ENCODE measurements at places on chromosomes 3 and 15.
A peak's percentile ranks its signal among the peaks of the same experiment; 100 is the strongest.

DNA sequence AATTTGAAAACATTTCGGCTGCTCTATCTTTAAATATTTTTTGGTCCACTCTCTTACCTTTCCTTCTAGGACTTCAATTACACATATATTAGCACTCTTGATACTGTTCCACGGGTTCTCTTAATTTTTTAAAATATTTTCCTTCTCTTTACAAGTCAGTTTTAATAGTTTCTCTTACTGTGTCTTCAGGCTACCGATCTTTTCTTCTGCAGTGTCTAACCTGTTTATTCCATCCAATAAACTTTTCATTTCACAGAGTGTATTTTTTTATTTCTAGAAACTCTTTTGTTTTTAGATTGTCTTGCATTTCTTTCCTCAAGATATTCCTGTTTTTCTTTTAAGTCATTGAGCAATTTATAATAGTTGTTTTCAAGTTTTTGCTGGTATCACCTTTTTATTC, 27.7 kb downstream of the TCF12 start:
- no peak for DNase-seq

GRCh38 chr3:12999147-13000140, 73.8 kb downstream of the IQSEC1 start:
- no peak for DNase-seq

DNA sequence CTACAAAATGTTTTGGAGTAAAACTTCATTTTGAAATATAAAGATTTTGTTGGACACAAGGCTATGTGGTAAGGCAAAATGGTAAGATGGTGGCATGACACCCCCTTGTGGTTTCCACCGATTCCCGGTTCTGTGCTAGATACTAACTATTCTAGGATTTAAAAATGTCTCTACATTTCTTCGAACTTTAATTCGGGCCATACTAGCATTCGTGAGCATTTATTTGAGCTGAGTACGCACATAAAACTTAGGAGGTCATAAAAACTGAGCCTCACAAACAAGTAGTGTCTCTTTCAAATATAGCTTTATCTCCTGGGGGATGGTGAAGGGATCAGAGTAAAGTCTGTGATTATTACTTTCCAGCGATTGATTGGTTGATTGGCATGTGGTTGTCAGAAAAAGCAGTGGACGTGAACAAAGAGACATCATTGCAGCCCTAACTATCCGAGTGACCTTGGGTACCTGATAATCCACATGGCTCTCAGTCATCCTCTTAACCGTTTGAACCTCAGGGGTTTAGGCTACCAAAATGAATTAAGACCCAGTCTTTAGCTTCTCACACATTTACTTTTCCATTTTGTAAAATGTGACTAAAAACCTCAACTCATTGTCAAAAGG, 1.1 kb upstream of the ZNF639 start:
- DNase-seq: no peak

DNA sequence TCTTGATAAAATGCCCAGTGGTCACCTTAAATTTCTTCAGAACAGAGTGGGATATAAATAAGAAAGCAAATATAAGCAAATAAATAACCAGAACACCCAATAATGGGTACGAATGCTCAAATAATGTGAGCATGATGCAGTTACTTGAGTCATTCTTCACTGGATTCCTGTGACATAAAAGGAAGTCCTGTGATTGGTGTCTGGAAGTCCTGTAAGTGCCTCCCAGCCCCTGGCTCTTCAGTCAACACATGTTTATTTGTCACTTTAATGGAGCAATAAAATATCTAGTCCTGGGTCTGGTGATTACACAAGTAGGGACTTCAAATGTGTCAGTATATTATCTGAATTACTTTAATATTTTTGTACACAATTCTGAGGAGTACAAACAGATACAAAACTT, 30.4 kb downstream of the TMEM212 start:
- no peak for DNase-seq

- DNase-seq: peak; percentile 3
Observed at GRCh38 chr3:120147072-120147871, 53.0 kb upstream of the GSK3B start.

DNA sequence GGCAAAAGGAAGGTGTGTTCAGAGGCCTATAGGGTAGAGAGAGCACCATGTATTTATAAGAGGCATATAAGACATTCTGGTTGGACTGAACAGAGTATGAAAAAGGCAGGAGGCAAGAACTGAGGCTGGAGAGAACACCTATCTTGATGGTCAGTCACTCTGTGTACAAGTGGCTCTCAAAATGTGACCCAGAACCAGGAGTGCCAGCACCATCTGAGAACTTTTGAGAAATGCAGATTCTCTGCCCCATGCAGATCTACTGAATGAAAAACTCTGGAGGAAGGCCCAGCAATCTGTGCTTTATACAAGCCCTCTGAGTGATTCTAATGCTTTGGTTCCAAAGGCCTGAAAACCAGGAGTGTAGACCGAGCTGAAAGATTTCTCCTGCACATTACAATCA, 324.0 kb upstream of the IL12A start:
- DNase-seq: no peak

- DNase-seq: no peak
Observed at GRCh38 chr3:138032567-138032966, 22.6 kb downstream of the CLDN18 start.

DNA sequence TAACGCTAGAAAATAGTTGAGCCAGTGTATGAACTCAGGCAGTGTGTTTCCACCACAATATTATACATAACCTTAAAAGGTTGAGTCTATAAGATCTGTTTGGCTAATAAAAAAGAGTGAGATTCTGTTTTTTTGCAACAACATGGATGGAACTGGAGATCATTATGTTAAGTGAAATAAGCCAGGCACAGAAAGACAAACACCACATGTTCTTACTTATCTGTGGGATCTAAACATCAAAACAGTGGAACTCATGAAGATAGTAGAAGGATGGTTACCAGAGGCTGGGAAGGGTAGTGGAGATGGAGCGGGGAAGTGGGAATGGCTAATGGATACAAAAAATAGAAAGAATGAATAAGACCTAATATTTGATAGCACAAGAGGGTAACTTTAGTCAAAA, 150.7 kb downstream of the GABRG3 start:
- DNase-seq: no peak

DNA sequence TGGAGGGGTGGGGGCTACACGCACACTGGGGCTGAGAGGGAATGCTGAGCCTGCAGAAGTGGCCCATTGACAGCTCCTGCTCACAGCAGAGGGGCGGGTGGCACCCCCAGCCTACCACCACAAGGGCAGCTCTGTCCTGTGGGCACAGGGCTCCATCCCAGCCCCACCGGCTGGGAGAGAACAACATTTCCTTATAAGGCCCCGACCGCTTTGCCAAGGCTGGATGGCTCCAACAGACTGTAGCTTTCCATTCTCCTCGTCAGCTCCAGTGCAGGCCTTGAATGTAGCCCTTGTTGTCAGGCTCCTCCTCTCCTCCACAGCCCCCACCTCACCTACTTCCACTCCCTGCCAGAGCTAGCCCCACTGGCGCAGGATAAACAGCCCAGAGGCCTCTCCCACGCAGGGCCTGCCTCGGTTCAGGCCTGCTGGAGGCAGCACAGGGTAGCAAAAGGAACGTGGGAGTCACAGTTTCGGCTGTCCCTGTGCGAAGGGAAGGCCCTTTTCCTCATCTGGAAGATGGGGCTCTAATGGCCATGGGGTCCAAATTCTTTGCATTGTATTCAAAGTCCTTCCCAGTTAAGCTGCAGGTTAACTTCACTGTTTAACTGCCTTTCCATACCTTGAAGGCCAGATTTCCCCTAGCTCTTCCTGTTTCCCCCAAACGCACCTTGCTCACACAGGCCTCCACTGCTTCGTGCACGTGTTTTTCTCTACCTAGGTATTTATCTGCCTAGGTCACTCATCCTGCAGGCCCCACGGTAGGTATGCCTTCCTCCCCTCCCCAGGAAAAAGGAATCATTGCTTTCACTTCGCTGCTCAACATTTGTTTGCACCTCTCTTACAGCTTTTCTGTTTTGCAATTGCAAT, 101.6 kb upstream of the LPP start:
- DNase-seq: no peak

DNA sequence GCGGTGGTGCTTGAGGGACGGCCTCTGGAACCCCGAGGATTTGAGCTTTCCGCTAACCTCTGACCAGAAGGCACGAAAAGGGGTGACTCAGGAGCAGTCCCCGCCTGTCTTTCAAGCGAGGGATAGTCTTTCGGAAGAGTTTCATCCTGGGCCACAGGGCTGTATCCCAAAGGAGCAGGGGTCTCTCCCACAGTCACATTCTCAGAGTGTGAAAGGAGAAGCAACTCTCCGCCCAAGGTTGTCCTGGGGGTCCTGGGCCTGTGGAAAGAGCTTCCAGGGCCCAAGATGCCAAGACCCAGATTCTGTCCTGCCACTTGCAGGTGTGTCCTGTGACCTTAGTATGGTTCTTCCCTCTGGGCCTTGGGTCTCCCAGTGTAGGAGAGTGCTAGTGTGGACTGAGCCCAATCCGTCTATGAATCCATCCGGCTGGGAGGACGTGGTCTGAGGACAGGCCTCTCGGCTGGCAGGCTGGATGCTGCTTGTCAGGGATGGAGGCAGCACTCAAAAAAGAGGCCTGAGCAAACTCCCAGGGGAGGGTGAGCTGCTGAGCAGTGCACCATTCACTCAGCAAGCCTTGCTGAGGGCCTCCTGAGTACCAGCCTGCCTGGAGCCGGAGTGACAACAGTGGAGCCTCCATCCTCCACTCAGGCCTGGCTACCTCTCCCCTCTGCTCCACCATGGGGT, 1.6 kb upstream of the DUSP7 start:
- DNase-seq: no peak

- no peak for DNase-seq
Observed at GRCh38 chr3:105965384-105965783, 96.6 kb upstream of the CBLB start.

- DNase-seq: no peak
Observed at GRCh38 chr3:26132942-26133341, 343.1 kb downstream of the OXSM start.

GRCh38 chr15:45869034-45869668, 234.3 kb downstream of the SQOR start:
- DNase-seq: no peak

DNA sequence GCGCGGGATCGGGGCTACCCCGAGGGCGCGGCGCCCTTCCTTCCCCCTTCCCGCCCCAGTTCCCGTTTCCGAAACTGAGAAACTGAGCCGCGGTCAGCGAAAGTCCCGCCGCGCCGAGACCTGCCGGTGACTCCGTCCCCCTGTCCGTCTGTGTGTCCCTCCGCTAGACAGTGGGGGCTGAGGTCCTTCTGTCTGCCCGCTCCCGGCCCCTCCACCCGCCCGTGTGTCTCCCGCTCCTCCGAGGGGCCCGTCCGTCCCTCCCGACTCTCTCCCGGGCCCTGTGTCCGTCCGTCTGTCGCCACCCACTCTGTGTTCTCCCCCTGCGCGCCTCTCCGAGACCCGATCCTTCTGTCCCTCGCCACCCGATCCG, 426 bp downstream of the PRKCD start:
- DNase-seq: no peak

GRCh38 chr3:30932513-30933098, 38.1 kb upstream of the GADL1 start:
- DNase-seq: no peak

DNA sequence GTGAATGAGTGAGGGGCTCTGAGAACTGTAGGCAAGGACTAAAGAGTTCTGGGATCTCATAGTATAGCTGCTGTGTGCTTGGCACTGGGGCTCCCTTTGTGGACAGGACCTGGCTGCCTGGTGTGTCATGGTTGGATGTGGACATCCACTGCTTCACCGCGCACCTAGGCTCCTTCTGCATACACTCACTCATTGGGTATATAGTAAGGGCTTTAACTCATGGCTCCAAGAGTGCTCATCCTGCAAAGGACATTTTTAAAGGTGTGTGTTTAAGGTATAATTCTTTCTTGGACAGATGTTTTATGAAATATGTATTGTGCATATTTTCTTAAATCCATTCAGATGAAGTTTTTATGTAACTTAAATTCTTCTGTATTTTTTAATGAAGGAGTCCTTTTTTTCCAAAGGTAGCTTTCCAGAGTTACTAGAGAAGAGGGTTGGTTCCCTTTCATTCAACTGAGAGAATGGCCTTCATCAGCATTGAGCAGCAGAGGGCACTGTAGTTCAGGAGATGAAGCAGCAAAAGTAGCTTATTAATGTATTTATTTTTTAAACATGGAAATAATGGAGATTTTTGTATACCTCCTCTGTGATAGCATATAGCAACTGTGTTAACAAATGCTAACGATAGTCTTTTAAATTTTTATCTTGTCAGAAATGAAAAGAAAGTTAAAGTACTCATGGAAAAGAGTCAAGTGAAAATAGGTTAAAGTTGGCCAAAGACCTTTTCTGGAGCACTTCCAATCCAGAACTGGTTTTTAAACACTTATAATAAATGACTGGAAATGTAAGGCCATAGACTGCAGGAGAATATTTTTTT, 25.2 kb downstream of the OXNAD1 start:
- DNase-seq: peak; percentile 32

- no peak for DNase-seq
Observed at GRCh38 chr15:74252291-74252690, 16.2 kb downstream of the CCDC33 start.

GRCh38 chr3:193708270-193708669, 115.3 kb downstream of the OPA1 start:
- DNase-seq: no peak

DNA sequence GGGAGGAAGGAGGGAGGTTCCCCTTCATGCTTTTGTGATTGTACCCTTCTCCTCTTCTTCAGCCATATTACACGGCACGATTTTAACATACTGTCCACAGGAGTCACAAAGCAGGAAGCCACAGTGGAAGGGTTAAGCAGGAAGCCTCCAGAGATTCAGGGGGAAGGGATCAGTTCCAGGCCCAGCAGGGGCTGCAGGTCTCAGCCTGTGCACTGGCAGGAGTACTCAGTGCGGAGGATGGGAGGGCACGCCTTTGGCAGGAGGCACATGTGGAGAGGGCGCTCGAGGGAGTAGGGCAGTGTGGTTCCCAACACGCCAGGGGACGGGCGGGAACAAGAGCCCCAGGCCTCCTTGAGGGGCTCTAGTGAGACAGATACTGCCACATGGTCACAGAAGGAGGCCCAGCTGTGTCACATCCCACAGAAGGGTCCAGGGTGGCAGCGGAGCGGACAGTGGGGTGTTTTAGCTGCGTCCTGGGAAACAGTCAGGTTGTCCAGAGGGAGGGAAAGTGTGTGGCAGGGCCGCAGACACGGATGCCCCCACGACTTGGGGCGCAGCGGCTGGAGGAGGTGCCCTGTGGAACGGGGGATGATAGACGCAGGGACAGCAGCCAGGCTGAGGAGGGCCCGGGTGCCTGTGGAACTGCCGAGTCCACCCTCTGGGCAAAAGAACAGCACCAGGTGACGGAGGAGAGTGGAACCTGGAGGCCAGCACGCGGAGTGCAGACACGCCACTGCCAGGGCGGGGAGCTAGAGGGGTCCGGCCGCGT, 77.5 kb downstream of the CHSY1 start:
- no peak for DNase-seq

DNA sequence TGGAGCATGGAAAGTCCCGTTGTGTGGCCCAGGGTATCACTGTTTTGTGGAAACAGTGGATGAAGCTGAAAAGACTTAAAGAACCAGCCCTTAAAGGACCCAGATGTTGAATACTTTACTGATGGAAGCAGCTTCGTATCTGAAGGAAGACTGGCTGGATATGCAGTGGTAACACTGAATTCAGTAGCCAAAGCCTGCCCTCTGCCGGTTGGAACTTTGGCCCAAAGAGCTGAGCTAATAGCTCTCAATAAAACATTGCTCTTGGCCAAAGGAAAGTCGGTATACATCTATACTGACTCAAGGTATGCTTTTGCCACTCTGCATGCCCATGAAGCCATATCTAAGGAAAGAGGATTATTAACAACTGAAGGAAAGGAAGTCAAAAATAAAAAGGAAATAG, 885.4 kb downstream of the PDCD6IP start:
- DNase-seq: no peak

GRCh38 chr15:70715840-70716485, 47.4 kb downstream of the UACA start:
- no peak for DNase-seq
